ENCODE measurements at places on chromosomes 12 and 14.

DNA sequence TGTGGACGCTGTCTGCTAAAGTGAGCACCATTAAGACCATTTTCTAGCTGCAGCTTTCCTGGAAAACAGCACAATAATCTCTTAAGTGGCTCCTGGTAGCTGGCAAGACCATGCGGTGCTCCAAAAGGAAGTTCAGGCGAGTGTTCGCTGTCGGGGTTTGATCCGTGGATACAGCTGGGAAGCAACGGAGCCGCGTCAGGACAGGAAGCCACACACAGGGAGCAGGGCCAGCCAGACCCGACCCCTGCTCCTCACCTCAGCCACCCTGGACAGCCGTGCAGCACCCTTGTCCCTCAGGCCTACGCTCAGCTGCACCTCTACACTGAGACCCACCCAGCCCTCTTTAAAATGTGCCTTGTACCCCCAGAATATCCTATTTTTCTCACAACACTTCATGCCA lies 19.4 kb downstream of the ZFYVE21 start:
- DNase-seq = no peak

DNA sequence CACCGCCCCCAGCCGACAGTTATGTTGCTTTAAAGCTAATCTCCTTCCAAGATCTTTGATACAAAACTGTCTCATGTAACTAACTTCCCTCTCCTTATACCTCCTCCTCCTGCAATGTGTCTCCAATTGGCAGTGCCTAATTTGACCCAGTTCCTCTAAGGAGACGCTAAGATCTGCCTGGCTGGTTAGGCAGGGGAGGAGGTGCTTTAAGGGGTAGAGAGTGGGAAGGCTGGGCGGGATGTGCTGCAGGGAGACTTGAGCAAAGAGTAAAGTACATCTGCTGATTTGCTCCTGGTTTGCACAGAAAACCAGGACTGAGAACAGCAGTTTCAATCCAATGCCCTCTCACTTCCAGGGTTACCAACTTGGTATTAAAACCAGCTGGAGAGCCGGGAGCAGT lies 7.4 kb upstream of the IKZF4 start:
- DNase-seq = no peak

DNA sequence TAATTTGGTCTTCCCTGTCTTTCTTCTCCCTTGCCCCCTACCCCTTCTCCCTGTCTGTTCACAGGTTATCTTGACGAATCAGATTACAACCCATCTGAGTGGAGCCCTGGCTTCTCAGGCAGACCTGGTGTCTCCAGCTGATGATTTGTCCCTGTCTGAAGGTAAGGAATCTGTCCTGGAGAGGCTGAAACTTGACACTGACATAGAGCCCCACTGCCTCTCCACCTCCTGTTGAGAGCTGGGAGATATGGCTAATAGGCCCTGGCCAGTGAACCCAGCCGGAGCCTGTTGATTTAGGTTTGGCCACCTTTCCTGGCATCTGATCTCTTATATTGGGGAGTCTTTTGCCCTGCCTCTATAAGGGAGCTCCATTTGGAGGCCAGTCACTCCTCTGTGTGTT lies 472.2 kb downstream of the RAD51B start:
- DNase-seq = no peak

GRCh38 chr14:89614009-89614691 lies 197.1 kb upstream of the FOXN3 start:
- no peak for DNase-seq

DNA sequence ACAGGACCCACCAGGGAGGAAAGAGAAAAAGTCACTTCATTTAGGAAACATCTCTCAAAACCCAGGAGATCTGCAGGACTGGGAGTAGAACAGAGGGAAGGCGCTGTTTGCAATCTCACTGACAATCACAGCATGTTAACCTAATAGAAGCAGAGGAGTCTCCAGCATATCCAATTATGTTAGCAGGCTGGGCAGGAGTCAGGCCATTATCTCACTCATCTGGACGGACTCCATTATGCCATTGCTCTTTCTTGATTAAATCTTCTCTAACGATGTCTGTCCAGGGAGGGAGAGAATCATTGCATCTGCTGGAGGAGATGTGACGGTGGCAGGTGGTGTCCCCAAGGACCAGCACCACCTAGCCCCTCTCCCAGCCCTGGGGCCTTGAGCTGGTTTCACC lies 203.8 kb upstream of the SFSWAP start:
- no peak for DNase-seq

DNA sequence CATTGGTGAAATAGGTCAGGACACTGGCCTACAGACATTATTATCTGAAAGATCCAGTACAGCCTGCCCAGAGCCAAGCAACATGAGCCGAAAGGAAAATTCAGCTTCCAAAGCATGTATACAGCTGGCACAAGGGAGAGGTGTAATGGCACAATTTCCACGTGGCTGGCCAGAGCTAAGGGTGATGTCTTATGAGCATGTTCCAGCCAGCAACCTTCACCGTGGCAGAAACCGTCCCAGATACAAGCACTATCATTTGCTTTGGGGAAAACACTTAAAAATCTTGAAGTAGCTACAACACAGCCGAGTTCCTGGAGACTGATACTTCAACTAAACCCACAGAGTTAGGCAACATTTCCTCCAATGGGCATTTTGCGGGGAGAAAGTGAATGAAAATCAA lies 44.5 kb downstream of the CORO1C start:
- no peak for DNase-seq

DNA sequence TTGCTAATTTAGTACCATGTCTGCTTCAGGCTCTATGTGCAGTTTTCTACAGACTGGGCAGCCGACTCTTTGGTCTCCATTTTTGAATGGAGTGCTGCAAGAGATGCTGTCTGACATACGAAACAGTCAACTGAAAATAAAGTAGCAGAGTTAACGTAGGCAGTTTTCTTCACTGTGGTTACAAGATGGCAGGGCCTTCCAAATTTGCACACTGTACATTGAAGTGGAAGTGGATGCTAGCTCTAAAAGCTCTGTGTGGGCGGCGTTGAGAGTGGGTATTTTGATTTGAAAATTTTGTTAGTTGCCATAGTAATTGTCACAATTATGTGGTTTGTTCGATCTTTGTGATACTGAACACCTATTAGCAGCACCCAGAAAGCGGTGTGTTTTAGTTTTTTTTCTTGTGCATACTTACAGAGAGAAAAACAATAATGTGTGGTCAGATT lies 154.9 kb upstream of the ATP2B1 start:
- DNase-seq = no peak

DNA sequence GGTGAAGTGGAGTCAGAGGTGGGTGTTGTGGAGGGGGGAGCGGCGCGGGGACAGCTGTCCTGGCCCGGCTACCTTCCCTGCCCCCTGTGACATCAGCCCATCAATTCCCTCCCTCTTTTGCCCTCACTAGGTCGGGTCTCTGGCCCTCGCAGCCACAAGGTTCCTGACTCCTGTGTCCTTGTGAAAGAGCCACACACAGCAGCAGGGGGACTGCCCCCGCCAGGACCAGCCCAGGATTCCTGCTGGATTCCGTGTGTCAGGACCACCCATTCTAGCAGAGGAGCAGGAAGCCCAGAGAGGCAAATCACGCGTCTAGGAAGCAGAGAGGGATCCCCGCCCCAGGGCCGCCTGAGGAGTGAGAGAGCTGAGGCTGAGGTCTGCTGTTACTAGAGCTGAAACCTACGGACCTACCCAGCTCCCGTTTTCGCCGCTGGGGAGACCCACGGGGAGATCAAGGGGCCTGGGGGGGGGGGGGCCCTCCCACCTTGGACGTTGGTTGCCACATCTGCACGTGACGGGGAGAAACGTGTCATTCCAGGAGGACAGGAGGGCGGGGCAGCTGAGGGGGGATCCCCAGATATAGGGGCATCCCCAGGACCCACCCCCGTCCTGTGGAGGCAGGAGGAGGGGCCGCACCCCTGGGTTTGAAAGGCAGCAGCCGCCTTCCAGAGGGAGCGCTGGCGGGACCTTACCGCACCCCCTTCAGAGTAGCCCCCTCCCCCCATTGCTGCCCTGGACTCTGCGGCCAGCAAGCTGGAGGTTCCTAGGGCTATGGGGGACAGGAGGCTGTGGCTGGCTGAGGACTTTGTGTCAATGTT lies 12.5 kb upstream of the INF2 start:
- DNase-seq = no peak

DNA sequence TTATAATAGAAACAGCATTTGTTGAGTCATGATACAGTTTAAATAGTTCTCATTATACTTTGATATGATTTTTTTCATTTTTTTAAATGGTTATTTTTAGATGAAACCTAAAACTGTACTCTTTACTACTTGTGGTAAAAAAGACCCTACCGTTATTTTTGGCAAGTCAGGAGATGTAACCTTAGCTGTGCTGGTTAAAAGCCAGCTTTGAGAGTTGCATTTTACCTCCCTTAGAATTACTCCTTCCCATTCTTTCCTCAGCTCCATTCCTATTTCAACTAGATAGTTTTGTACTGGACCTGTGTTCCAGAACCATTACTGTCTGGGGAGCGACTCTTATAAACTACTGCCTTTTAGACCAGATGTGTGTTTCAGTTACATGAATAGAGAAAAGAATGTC lies 92.0 kb downstream of the RAD51B start:
- no peak for DNase-seq

DNA sequence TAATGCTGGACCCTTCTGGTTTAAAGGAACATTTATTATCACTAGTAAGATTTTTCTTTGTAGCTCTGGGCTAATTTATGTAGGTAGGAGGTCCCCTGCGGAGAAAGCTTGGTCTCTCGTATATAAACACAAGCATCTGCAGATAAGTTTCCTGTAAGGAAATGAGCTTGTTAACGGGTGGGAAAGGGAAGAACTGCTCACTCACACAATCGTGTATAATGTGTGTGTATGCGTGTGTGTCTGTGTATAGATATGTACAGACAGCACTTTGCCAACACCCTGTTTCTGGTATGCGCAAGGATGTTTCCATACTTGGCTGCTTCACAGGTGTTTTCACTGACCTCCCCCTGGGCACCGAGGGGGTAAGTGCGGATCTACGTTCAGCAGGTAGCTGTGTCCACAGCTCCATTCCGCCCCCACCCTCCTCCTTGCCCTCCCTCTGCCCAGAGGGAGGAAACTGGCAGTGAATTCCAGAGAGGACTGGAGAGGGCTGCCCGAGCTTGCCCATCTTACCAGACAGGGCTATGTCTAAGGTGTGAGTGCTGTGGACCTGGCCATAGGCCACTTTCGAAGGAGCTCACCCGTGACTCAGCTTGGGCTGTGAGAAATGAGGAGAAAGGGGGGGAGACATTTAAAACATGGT lies 65.2 kb downstream of the NINJ2 start:
- peak; percentile 82 for DNase-seq

DNA sequence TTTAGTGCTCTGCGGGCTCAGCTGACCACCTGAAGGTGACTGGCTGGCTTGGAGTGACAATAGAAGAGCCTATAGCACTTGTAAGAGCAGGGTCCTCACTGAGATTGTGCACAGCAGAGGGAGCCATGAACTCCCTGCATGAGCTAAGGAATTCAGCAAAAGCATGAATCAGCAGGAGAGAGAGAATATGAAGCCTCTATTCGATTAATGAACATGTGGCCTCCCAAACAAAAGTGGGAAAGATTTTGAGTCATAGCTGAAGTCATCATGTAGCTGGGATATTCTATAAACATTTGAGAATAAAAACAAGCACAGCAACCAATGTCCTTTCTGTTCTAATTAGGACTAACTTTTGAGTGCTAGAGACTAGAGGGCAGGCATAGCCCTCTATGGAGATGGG lies 626.6 kb downstream of the DIO2 start:
- DNase-seq = no peak

DNA sequence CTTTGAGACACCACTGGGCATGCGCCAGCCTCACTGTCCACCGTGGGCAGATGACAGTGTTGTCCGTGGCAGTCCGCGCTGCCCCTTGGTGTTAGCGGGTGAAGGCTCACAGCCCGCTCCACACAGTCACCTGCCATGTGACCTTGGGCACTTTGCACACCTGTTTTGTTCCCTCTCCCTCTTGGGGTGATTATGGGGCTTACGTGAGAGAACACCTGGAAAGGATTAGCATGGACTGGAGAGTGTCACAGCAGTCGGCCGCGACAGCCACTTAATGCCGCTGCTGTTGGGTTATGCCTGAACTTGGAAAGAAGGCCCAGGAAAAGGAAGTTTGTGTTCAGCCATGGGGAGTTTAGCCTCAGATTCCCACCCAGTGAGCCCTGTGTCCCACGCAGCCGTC lies 94.2 kb downstream of the DDX51 start:
- no peak for DNase-seq

- no peak for DNase-seq
Measured at GRCh38 chr12:55703288-55703687, 4.4 kb downstream of the ITGA7 start.
